ENCODE measurements at places on chromosomes 11 and 22.

DNA sequence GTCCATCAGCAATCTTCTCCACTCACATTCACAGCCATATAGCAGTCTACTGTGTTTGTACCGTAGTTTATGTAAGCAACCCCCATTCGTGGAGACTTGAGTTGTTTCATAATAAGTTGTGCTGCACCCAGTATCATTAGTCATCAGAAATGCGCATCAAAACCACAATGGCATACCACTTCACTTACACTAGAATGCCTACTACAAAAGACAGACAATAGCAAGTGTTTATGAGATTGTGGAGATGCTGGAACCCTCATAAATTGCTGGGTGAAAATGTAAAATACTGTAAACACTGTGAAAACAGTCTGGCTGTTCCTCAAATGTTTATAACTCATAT, 133.3 kb downstream of the ATXN10 start:
- no peak for DNase-seq

DNA sequence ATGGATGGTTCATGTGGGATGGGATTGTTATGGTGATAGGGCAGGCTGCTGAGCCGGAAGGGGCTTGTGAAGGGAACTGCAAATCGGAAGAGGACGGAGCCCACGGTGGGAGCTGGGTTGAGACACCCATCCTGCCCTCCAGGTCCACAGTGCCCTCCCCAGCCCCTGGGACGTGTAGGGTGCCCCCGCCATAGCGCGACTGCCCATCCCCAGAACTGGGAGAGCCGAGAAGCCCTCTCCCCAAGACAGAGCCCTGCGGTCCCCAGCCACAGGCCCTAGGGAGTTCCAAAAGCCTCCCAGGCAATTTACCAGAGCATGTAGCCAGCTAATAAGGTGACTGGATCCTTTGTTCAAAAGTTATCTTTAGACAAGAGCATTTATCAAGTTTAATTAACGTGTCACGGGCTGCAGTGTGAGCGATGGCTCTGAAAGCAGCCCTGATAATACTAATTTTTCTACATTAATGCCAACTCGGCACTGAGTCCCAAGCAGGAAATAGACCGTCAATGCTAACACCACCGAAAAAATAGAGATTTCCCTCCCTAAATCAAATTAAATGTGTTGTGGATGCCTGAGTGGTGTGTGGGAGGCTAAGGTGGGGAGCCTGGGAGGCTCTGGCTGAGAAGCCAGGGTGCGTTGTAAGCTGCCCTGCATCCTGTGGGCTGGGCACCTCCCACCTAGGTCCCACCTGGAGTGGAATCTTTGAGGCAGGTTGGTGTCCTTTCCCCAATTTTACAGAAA, 76.8 kb upstream of the RTL6 start:
- no peak for DNase-seq

GRCh38 chr11:16977994-16978315, 36.3 kb downstream of the PLEKHA7 start:
- no peak for DNase-seq

GRCh38 chr11:114105611-114106010, 46.1 kb downstream of the ZBTB16 start:
- no peak for DNase-seq

GRCh38 chr22:29344137-29344536, 28.6 kb upstream of the RASL10A start:
- no peak for DNase-seq

- no peak for DNase-seq
These were observed 15.2 kb downstream of the MIF start for GRCh38 chr22:23909296-23909898.

DNA sequence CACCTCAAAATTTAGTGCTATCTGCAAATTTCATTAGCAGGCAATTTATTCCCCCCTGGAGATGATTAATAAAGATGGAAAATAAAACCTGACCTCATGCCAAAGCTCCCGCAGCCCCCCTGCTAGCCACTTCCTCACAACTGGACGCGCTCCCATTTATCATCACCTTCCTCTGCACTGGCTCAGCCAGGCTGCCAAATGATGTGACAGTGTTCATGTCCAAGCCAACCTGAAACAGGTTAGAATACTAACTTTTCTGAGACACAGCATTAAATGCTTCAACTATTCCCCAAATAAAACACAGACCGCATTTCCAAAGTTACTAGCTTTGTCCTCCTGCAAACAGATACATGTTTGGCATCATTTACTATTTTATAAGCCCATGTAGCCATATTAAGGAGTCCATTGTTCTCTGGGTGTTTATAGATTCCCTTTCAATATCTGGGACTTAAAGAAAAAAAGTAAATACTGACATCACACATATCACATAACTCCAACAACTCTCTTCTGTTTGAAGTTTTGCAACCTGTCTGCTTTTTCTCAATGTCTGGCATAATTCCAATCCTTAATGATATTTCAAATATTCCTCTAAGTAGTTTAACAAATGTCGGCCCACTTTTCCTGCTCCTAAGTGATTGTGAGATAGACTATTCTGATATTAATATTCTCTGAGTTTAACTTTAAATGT, 829.7 kb upstream of the FAT3 start:
- no peak for DNase-seq

DNA sequence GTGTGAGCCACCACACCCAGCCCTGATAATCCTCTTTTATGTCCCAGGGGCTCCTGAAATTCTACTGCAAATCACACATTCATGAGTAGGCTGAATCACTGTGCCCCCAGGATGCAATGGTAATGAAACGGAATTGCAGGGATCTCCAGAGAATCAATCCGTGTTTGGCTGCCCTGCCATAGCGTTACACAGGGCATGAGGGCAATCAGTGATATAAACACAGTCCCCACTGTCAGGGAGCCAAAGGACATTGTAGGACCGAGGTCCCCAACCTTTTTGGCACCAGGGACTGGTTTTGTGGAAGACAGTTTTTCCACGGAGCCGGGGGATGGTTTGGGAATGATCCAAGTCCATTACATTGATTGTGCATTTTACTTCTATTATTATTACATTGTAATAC, 9.0 kb upstream of the PLA2G6 start:
- DNase-seq, result no peak

GRCh38 chr11:119340335-119341221, at the start of gene C1QTNF5:
Gene C1QTNF5, minus strand, starts transcription at chr11:119340883. Its CDS starts 486 bp downstream, at chr11:119340397.
- no peak for DNase-seq

- DNase-seq, result no peak
These were observed at the start of gene DESI1 for GRCh38 chr22:41620589-41621098. Gene DESI1, minus strand, starts transcription at chr22:41621043. Its CDS starts 204 bp downstream, at chr22:41620839.

DNA sequence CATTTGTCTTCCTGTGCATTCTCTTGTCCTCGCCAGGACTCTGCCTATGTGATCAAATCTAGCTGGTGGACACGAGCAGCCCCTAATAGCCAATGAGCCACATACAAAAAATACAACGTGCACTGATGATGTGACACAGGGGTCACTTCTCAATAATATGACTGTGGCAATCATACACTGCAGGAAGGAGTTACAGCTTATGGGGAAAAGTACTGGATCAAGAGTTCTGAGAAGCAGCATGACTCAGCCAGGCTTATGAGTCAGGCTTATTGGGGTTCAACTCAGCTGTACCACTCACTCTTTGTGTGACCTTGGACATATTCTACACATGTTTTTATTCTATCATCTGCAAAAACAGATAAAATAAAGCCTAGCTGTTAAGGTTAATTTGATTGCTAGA, 889.4 kb upstream of the TENM4 start:
- DNase-seq, result no peak

DNA sequence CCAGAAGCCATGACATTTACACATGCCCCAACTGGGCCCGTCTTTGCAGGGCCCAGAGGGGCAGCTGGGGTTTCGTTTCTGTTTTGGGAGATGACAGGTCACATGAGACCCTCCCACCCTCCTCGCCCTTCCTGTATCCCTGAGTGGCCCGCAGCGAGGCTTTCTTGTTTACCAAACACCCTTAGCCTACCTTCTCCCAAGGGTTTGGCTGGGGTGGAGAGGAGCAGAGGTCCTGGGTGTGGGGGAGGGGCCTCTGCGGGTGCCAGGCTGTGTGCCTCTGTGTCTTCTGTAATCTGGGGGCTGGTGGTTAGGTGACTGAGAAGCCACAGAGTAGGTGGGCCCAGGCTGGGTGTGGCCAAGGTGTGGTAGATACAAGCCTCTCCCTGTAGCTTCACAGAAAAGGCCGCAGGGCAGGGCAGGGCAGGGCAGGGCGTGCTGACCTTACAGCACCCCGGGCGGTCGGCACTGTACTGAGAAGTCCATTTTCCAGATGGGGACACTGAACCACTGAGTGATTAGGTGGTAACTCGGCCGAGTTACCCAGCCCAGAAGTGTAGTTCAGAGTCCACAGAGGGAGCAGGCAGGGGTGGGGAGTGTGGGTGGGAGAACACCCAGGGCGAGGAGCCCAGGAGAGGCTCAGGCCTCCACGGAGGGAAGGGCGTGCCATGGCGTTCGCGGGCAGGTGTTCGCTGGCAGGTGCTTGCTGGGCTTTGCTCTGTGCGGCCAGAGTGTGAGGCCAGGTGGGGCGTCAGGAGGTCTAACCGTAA, 8.7 kb downstream of the PRR5 start:
- peak; percentile 41 for DNase-seq
